Cerebellum (tissue), 4 donors: ENCODE measurements at places on chromosomes 12 and 14. TPM values are rescaled to one million over a fixed set of nuclear protein-coding genes. Genes with fewer than 3 reads are reported as not detected.

DNA sequence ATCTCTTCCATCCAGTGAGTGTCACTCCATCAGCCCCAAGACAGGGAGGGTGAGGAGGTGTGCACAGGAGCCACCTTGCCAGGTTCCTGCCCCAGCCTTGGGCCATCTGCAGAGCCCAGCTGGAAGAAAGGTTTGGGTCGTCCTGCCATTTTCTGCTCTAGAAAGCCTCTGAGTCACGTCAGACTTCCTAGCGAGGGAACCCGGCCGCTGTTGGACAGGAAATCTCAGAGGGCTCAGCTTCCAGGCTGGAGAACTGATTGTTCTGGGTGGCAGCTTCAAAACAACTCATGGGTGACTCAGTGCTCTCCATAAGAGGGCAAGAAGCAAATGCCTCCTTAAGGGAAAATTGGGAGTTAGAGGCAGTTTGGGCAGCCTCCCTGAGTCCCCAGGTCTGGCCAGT lies 16.6 kb downstream of the HIP1R start:
- DNase-seq: no peak

- DNase-seq: no peak
These were observed 5.2 kb downstream of the AVIL start for GRCh38 chr12:57813111-57813970.

- DNase-seq: no peak
These were observed 259.0 kb downstream of the CCDC59 start for GRCh38 chr12:82099216-82099615.

DNA sequence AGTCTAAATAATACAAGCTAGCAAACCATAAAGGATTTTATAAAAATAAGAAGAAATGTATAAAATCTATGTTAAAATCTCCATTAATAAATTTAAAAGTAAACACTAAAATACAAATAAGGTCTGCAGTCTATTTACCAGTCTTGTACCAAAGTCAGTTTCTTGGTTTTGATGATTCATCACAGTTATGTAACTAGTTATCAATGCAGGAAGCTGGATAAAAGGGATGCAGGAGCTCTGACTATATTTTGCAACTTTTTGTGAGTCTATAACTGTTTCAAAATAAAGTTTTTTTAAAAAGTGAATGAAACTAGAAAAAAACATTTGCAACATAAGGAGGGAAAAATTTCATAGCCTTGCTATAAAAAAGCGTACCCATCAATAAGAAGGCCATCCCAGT lies 151.5 kb downstream of the DERA start:
- DNase-seq: no peak

DNA sequence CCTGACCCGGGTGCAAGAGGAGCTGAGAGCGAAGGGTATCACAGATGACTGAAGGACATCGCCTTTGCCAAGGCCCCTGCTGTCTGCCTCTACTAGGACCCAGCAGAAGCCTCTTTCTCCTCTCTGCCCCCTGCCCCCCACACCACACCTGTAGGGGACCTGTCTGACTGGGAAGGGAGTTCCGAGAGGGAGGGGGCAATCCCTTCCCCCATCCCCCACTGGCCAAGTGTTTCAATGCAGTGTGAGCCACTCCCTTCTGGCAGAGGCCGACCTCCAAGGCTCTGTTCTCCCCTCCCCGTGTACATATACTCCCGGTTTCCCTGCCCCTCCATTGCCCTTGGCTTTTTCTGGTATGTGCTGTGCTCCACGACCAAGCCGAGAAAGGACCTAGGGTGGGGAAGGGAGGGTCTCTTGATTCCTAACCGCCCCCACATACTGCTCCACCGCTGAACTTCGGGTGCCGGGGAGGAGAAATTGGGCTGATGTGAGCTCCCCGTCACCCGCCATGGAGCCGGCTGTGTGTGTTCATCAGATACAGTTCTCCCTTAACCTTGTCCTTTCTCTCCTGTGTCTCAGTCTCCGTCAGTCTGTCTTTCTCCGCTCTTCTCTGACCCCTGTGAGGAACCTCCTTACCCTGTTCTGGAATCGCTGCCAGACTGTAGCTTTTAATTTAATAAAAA lies 2.0 kb upstream of the ARHGEF25 start:
- no peak for DNase-seq

GRCh38 chr12:76250256-76250655 lies 98.0 kb downstream of the BBS10 start:
- DNase-seq: no peak

DNA sequence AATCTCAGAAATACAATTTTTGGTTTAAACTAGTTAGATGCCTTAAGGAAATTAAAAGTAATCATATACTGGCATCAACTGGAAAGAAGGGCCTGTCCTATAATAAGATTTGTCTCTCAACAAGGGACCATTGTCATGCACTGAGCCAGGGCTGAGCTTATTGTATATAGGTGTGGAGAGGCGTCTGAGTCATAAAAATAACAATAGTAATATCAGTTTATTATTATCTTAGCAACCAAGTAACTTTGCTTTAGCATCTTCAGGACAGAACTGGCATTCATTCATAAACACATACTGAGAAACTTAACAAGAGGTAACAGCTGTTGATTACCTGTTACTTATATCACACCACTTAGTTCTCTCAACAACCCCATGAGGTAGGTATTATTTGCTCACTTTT lies 7.1 kb downstream of the KRT75 start:
- no peak for DNase-seq

DNA sequence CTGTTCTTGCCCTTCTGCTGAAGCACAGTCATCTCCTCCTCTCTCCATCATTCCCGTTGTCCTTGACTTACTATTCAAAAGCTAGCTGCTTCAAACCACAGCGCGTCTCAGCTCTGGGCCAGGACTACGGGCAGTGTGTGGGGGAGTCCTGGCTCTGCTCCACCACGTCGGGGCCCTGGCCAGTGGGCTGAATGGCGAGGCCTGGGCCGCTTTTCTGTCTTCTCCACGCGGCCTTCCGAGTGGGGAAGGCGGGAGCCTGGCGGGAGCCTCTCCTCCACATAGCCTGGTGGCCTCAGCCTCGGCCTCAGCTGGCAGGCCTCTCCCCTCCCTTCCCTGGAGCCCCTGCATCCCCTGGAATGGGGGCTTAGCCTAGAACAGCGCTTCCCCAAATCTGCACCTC lies 16.5 kb downstream of the ANKRD9 start:
- DNase-seq: no peak

DNA sequence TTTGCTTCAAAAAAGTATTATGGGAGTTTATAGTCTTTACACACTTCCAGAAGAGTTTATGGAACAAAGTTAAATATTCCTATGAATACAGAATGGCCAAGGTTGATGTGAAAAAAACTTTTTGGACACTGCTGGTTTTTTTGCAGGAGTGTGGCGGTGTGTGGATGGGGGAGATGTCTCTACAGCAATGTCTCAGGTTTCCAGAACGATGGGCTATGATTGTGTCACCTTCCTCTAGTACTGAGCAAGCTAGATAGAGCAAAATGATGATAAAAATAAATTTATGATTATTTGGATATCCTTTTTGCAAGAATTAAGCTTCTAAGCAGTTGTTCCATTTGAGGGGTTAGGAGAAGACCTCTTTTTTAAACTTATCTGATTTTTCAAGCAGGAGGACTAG lies 37.9 kb downstream of the FBXO34 start:
- DNase-seq: no peak

The ZBTB25 gene
- 18.1 TPM for total RNA-seq

The NFYB gene
- 33.8 TPM for total RNA-seq

The MDP1 gene
- 13.1 TPM for total RNA-seq

The RASAL1 gene
- total RNA-seq: 0.27 TPM

The OR6C2 gene
- total RNA-seq: not detected

The CPSF2 gene
- 17.1 TPM for total RNA-seq
